ENCODE measurements at places on chromosomes 5 and 9.

DNA sequence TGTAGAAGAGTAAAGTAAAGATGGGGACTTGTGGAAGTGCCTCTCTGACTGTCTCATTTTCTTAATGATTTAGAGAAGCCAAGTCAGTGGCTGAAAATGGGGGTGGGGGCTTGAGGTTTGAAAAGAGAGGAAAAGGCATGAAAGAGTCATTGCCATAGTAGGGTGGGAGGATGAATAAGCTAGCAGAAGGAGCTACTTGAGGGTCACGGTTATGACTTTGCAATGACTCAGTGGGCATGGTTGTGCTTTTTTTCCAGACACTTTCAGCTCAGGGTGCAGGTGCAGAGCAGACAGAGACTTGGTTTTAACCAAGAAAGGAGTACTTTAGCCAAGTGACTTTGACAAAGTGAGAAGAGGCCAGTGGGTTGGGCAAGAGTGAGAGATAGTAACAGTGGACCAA is 117.8 kb downstream of the PTTG1 start:
- DNase-seq, result peak; percentile 71

- no peak for DNase-seq
Measured at GRCh38 chr5:158748522-158748921, 351.2 kb downstream of the EBF1 start.

DNA sequence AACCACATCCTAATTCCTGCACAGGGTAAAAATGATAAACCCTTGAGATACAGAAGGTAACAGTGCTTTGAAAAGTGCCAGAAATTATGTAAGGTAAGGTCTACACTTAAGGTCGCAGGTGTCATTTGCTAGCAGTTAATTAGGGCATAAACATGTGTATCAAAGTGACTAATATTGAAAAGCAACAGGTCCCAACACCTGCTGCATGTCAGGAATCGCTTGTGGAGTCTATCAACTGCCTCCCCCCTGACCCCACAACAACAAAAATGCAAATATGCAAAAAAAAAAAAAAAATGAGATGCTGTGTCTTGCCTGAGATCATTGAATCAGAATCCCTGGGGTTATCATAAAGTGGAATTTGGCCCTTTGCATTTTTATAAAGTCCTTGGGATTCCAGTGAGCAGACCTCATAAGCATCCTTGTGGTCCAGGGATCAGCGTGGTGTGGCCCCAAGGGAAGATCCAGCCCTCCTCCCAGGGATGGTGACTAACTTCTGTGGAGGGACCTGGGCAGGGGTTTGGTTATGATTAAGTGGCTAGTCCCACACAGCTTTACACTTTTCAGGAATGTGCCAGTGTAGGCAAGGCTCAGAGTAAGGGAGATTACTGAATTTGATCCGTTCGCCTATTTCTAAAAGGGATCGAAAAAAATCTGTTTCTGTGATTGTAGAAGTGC is 92.5 kb upstream of the TNFSF8 start:
- DNase-seq, result no peak

DNA sequence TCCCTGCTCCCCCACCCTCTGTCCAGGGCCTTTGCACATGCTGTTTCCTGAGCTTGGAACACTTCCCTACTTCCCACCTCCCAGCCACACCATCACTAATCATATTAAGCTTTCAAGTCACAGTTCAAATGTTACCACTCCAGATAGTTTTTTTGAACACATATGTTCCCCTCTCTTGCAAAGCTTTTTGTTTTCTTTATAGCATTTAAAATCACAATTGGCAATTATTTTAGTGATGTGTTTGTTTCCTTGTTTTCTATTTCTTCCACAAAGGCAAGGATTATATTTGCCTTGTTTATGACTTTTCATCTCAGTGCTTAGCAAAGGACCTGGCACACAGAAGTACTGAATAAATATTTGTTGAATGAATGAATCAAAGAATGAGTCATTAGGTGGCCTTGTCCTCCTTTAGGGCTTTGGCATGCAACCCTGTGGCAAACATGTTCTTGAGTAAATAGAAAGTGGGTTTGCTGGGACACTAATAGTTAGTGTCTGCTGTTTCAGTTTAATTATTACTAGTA is 386.8 kb downstream of the FGF10 start:
- DNase-seq, result no peak

DNA sequence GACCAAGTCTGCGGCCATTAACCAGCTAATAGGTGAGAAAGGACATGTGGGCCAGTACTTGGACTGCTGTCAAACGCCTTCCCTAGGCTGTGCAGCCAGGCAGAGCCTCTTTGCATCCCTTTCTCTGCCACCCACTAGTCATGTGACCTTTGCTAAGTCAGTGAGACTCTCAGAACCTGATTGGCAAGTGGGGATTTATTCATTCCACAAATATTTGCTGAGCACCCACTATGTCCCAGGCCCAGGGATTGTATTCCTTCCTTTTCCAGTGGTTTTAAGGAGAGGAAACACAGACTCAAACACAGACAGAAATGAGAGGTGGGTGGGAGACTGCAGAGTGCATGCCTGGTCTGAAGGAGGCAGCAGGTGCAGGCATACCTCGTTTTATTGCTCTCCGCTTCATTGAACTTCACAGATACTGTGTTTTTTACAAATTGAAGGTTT is 71.6 kb upstream of the GALNT10 start:
- DNase-seq, result no peak

- no peak for DNase-seq
Measured at GRCh38 chr9:36548454-36548853, 24.2 kb upstream of the MELK start.

GRCh38 chr9:77892171-77892570 is 139.4 kb downstream of the GNAQ start:
- no peak for DNase-seq

Data from activated CD4-positive, alpha-beta T cell treated with anti-CD3 and anti-CD28 coated beads, Interleukin-2, amount 50 U/mL, for 24 hours (primary cell).